ENCODE measurements at places on chromosomes 1 and 21. TPM values are rescaled to one million over a fixed set of nuclear protein-coding genes. Genes with fewer than 3 reads are reported as not detected.

- H3K27me3 ChIP-seq = peaks cover 1% of the 10 kb centered on the region
- peaks cover 2% of the 10 kb centered on the region for H3K4me1 ChIP-seq
- H3K4me3 ChIP-seq = no peak overlapping the region
- H3K27ac ChIP-seq = no peak overlapping the region
- DNase-seq = no peak
Measured at GRCh38 chr1:94650301-94650700, 108.7 kb upstream of the F3 start.

DNA sequence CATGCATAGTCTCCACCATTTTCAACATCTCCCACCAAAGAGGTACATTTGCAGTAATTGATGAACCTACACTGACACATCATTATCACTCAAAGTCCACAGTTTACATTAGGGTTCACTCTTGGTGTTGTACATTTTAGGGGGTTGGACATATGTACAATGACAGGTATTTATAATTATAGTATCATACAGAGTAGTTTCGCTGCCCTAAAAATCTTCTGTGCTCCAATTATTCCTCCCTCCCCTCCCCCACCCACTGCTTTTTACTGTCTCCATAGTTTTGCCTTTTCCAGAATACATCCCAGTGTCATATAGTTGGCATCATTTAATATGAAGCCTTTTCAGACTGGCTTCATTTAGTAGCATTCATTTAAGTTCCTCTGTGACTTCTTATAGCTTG lies 13.6 kb downstream of the COA7 start:
- DNase-seq = no peak
- H3K27ac ChIP-seq = no peak overlapping the region
- peaks cover 3% of the 10 kb centered on the region for H3K27me3 ChIP-seq

GRCh38 chr1:186304982-186305949 lies 69.8 kb downstream of the TPR start:
- H3K4me3 ChIP-seq = no peak overlapping the region
- no peaks in the 10 kb centered on the region for H3K27me3 ChIP-seq
- peaks cover 6% of the 10 kb centered on the region for H3K4me1 ChIP-seq
- no peaks in the 10 kb centered on the region for H3K36me3 ChIP-seq
- no peak for DNase-seq
- H3K27ac ChIP-seq = no peak overlapping the region

- no peak overlapping the region for H3K4me3 ChIP-seq
- H3K4me1 ChIP-seq = peaks cover 18% of the 10 kb centered on the region
- H3K36me3 ChIP-seq = no peaks in the 10 kb centered on the region
- peaks cover 4% of the 10 kb centered on the region for H3K27me3 ChIP-seq
- H3K27ac ChIP-seq = no peak overlapping the region
Measured at GRCh38 chr1:10968411-10968826, 44.0 kb upstream of the TARDBP start.

Gene VWA5B1
- total RNA-seq = not detected

Gene KCNQ4
- total RNA-seq = 1.5 TPM

Gene SNAP47
- 32.2 TPM for total RNA-seq

Data from endothelial cell (in vitro differentiated cells).